Effector memory CD8-positive, alpha-beta T cell (primary cell): ENCODE measurements at places on chromosomes 6 and 20.
A peak's percentile ranks its signal among the peaks of the same experiment; 100 is the strongest.

DNA sequence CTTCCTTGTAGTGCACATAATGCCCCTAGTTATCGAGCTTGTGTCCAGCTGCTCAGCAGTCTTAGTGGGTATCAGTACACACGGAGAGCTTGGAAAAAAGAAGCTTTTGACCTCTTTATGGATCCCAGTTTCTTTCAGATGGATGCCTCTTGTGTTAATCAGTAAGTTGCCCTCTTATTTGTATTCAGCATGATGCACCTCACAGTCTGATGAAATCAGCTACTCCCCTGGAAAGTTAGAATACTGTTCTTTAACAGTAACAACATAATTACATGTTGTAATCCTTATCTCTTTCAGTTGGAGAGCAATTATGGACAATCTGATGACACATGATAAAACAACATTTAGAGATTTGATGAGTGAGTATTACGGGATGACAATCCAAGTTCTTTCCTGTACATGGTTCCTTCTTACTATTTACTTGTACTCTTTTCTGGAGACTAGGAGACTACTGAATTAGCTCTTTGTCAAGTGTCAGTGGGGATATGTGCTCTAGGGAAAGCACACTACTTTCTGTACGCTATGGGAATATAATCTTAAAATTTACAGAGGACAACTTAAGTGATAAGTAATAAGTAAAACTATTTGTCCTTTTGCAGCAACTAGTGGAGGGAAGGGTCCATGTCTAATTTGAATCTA is 39.1 kb downstream of the PGM3 start:
- H3K4me1 ChIP-seq: no peaks in the 10 kb centered on the region
- no peak overlapping the region for H3K27ac ChIP-seq
- no peaks in the 10 kb centered on the region for H3K27me3 ChIP-seq
- H3K4me3 ChIP-seq: no peak overlapping the region

DNA sequence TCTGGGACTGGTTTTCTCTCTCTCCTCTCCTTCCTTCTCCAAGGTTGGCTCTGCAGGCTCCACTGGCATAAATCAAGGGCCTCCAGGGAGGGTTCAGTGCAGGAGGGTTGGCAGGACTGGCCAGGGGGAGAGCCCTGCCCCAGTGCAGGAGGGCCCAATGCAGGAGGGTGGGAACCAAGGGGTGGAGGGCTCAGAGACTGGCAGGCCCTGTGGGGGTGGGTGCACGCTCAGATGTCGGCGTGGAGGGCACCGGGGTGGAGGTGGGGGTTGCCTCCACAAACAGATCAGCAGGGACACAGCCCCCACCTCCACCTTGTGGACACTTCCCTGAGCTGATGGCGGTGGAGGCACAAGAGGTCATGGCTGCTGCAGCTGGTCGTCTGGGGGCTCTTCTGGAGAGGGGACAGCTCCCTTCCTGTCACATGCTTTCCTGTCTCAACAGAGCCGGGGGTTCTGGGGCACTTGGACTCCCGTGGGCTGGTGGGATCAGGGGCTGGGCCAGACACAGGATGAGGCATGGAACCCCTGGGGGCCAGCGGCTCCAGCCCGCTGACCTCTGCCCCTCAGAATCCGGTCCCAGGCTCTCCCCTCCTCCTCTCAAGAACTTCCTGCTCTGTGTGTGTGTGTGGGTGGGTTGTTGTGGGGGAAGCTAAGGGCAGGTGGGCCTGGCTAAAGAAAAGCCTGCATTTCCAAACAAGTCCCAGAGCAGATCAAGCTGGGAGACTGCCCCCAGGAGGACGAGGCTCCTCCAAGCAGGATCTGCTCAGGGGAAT is 2.7 kb upstream of the ABHD16B start:
- no peaks in the 10 kb centered on the region for H3K27me3 ChIP-seq
- DNase-seq: no peak
- peak overlapping the region; percentile 44 for H3K4me3 ChIP-seq
- H3K4me1 ChIP-seq: peaks cover 23% of the 10 kb centered on the region
- H3K36me3 ChIP-seq: peaks cover 18% of the 10 kb centered on the region
- peak overlapping the region; percentile 73 for H3K27ac ChIP-seq

DNA sequence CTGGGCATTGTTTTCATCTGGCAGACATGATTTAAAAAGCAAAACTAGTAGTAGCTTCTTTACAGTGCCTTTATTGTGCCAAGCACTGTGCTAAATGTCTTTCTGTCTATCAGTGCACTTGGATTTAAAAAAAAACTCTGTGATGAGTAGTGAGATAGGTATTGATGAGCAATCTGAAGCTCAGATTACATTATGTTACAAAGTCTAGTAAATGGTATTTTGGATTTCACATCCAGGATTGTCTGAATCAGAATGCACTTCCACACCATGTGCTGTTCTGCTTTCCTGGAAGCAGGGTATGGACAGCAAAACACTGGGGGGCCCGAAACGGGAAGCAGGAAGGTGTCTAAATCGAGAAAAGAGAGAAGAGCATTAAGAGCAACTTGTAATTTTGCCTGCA is 103.4 kb upstream of the CCN2 start:
- H3K36me3 ChIP-seq: no peaks in the 10 kb centered on the region
- no peaks in the 10 kb centered on the region for H3K4me1 ChIP-seq
- H3K4me3 ChIP-seq: no peak overlapping the region

DNA sequence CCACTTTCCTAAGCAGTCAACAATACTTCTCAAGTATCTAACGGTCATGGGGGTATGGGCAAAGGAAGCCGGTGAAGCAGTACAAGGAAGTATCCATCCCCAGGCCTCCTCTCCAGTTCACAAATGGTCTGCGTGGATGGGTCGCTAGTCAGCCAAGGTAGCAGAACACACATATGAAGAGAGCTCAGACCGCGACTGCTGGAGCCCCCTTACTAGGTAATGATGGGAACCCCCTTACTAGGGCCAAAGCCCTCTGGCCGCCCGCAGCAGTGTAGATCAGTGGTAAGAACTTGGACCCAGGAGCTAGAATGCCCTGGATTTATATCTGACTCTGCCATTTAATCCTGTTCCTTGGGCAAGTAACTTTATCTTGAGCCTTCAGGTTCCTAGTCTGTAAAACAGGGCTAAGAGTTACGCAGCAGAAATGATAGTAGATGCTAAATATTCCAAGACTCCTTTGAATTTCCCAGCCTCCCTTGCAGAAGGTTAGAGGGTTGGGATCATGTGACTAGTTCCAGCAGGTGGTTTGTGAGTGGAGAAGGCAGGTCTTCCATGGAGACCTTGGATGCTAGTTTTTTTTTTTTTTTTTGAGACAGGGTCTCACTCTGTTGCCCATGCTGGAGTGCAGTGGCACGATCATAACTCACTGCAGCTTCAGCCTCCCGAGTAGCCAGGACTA is 2.1 kb upstream of the CLPSL2 start:
- H3K4me1 ChIP-seq: peaks cover 7% of the 10 kb centered on the region
- no peaks in the 10 kb centered on the region for H3K36me3 ChIP-seq
- peaks cover 60% of the 10 kb centered on the region for H3K27me3 ChIP-seq
- DNase-seq: no peak
- H3K27ac ChIP-seq: no peak overlapping the region
- no peak overlapping the region for H3K4me3 ChIP-seq

DNA sequence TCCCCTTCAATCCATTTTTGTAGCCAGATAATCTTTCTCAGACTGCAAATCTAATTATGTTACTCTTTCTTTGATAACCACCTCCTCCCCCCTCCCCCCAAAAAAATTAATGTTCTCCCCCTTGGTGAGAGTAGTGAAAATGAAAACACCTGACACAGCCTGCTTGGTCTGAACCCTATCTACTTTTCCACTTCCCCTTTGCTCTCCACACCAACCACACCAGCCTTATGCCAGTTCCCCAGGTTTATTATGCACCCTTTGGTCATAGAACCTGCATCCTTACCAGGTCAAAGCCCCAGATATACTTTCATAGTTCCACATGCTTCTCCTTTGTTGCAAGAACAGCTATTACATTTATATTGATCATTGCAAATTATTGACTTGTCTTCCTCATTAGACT is 19.4 kb downstream of the PFDN4 start:
- no peak overlapping the region for H3K4me3 ChIP-seq
- H3K27ac ChIP-seq: no peak overlapping the region
- no peaks in the 10 kb centered on the region for H3K36me3 ChIP-seq
- peaks cover 13% of the 10 kb centered on the region for H3K27me3 ChIP-seq
- H3K4me1 ChIP-seq: no peaks in the 10 kb centered on the region

GRCh38 chr6:163883984-163884383 is 469.5 kb downstream of the QKI start:
- H3K27ac ChIP-seq: no peak overlapping the region
- no peak overlapping the region for H3K4me3 ChIP-seq
- H3K4me1 ChIP-seq: no peaks in the 10 kb centered on the region
- H3K27me3 ChIP-seq: peaks cover 16% of the 10 kb centered on the region

GRCh38 chr6:87808005-87808757 is 106.1 kb upstream of the AKIRIN2 start:
- no peaks in the 10 kb centered on the region for H3K36me3 ChIP-seq
- H3K4me3 ChIP-seq: no peak overlapping the region
- no peak for DNase-seq
- H3K27ac ChIP-seq: no peak overlapping the region
- H3K4me1 ChIP-seq: no peaks in the 10 kb centered on the region

DNA sequence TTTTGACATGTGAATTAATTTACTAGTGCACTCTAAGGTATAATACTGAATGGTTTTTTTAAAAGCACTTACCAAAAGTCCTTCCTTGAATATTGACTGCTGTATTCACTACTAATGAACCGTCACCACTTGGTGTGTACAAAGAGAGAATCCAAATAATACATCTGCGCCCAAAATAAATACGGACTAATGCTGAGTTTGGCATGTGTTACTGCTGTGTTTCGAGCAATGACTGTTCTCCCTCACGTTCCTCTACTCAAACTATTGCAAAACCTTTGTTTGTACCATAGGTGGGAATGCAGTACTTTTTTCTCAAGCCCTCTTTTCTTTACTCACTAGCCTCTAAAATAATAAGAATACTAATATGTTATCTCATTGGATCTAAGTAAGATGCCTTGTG is 305.5 kb downstream of the QKI start:
- no peak overlapping the region for H3K4me3 ChIP-seq
- H3K4me1 ChIP-seq: no peaks in the 10 kb centered on the region
- no peak for DNase-seq
- H3K27ac ChIP-seq: no peak overlapping the region

DNA sequence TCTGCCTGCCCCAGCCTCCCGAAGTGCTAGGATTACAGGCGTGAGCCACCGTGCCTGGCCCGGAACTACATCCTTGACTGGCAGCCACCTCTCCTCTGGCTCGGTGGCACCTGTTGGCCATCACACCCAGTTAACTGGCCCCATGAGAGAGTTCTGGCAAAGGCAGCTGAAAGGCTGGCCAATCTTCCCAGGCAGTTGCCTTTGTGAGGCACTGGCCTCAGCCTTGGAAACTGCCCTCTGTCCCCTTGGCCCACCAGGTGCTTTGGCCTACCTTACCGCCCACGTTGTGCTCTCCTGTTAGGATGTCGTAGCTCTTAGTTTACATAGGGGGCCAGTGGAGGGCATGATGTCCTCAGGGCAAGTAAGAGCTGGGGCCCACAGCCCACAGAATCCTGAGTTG is 9.6 kb upstream of the MANBAL start:
- peaks cover 9% of the 10 kb centered on the region for H3K4me1 ChIP-seq
- H3K27ac ChIP-seq: no peak overlapping the region
- peaks cover 24% of the 10 kb centered on the region for H3K27me3 ChIP-seq
- no peak overlapping the region for H3K4me3 ChIP-seq

DNA sequence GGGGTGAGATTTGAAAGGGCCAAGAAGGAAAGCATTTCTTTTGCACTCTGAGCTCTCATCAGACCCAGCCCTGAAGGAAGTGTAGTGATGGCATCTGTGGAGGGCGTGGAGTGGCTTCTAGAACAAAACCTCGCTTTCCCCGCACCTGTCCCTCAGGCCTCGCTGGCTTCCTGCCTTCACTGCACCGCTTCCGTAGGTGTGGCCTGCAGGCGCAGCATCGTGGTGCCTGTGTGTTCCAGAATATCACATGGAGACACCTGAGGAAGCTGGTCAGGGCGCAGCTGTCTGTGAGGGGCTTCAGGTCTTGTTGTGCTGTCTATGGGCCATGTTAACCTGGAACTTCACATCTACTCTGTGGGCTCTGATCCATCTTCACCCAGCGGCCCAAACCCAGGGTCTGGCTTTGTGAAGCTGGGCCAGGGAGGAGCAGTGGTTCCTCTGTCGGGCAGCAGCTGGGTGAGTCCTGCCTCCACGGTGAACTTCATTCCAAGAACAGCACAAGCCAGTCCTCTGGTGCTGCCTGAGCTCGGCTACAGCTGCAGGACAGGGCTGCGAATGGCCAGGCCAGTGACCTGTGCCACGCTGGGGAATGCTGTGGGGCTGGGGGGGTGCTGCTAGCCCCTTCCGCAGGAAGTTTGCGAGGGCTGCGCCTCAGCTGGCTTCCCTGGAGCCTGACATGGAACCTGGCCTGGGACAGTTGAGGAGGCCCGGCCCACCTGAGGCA is 40.9 kb downstream of the DSTN start:
- H3K4me1 ChIP-seq: peaks cover 24% of the 10 kb centered on the region
- peak overlapping the region; percentile 88 for H3K27ac ChIP-seq
- H3K4me3 ChIP-seq: peak overlapping the region; percentile 55
- H3K27me3 ChIP-seq: no peaks in the 10 kb centered on the region

DNA sequence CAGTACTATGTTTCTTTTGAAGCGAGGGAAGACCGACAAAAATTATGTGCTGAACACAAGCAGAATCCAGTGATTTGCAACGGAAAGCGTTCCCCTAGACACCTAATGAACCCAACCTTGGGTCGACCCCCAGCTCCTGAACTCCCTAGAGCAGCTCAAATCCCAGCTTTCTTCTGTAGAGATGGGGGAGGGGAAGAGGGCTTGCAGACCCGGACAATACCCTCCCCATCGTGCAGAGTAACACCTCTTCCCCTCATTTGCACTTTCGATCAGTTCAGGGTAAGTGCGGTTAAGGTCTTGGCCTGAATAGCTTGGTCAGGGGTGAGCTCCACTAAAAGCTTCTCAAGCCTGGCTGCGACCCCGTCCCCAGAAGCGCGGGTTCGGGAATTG is 404 bp downstream of the CEP162 start:
- peaks cover 6% of the 10 kb centered on the region for H3K36me3 ChIP-seq
- H3K4me3 ChIP-seq: peak overlapping the region; percentile 99
- peaks cover 10% of the 10 kb centered on the region for H3K27me3 ChIP-seq
- H3K27ac ChIP-seq: peak overlapping the region; percentile 89
- DNase-seq: no peak

GRCh38 chr20:1909097-1909496 is 13.9 kb downstream of the SIRPA start:
- DNase-seq: no peak
- peaks cover 7% of the 10 kb centered on the region for H3K4me1 ChIP-seq
- no peak overlapping the region for H3K27ac ChIP-seq
- no peaks in the 10 kb centered on the region for H3K36me3 ChIP-seq
- peaks cover 52% of the 10 kb centered on the region for H3K27me3 ChIP-seq

GRCh38 chr20:50110141-50111047 is 2.6 kb downstream of the UBE2V1 start:
- DNase-seq: peak; percentile 67
- peak overlapping the region; percentile 88 for H3K4me3 ChIP-seq
- H3K36me3 ChIP-seq: peaks cover 22% of the 10 kb centered on the region
- H3K27ac ChIP-seq: peak overlapping the region; percentile 96
- H3K27me3 ChIP-seq: no peaks in the 10 kb centered on the region

- no peaks in the 10 kb centered on the region for H3K36me3 ChIP-seq
- H3K4me3 ChIP-seq: no peak overlapping the region
- no peaks in the 10 kb centered on the region for H3K27me3 ChIP-seq
- H3K4me1 ChIP-seq: no peaks in the 10 kb centered on the region
- H3K27ac ChIP-seq: no peak overlapping the region
- no peak for DNase-seq
These were observed 137.0 kb downstream of the CEBPB start for GRCh38 chr20:50327666-50328065.
